ENCODE measurements at places on chromosomes 1 and 21.

- peak; percentile 84 for DNase-seq
Observed at GRCh38 chr1:24416666-24417391, 1.2 kb downstream of the NIPAL3 start.

DNA sequence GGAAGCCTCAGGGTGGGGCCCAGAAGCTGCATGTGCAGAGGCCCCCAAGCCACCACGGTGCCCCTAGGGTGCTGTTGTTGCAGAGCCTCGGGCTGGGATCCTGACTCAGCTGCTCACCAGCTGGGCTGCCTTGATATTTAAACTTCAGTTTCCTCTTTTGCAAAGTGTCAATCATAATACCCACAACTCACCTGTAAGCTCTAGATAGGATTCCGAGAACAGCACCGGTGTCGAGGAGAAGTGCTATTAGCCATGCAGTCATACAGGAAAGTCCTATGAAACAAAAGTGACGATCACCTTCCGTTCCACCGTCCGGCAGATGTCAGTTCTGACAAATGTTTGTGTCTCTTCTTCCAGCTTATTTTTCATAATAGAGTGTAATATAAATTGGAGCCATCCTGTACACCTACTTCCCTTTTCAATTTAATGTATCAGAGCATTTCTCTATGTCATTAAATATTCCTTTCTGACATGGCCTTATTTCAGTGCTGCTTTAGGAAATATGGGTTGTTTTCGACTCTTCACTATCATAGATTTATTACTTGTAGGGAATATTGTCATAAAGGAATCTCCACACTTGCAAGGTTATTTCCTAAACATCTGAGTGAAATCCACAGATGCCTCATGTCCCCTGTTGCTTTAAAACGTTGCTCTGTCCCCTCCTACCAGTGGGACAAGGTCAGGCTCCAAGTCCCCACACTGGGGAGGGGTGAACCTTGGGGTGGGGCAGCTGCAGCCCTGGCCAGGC, 100.8 kb downstream of the SIK1 start:
- DNase-seq = peak; percentile 75

DNA sequence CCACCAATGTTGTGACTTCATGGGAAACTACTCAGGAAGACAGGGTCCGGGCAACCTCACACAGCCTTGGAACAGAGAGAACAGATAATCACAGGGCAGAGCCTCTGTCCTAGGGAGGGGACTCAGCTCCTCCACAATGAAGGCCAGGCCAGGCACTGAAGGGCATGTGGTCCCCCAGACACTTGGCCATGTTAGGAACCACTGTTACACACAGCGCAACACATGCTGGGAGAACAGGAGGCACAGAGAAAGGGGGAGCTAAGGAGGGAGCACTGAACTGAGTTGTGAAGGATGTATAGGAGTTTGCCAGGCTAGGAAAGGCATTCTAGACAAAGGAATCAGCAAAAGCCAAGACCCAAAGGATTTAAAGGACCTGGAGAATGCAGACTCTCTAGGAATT, 127.6 kb downstream of the DMRTB1 start:
- DNase-seq = no peak

GRCh38 chr1:29853716-29854330, 617.5 kb downstream of the PTPRU start:
- no peak for DNase-seq

DNA sequence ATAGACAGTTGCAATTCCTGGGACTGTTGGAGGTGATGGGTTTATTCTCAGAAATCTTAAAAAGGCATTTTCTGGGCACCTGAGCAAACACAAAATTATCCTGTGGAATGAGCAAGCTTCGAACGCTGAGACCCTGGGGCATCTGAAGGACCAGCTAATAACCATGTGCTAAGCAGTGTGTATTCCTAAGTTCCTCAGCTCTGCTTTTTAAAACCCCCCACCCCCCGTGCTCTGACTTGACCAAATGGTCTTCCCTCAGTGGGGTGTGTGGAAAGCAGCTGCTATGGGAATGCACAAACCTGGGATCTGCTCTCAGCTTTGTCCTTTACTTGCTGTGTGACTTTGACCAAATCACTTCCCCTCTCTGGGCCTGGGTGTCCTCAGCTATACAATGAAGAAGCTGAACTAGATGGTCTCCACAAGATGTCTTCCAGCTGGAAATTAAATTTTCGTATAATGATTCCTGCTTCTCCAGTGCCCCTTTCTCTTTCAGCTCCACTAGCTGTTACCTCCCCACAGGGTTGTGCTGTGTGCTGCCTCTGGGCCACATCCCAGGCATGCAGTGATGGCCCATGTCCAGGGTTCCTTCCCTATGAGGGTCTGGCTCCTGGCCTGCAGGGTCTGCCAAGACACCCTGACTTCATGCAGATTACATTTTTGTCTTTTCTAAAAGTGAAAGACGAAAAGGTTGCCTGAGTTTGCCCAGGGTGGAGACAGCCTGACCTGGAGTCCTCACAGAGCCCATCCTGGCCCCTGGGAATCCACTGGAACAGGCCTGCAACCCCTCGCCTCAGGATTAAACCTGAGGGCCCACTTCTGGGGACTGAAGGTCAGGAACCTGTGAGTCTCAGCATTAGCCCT, 14.9 kb upstream of the CD247 start:
- DNase-seq = no peak

DNA sequence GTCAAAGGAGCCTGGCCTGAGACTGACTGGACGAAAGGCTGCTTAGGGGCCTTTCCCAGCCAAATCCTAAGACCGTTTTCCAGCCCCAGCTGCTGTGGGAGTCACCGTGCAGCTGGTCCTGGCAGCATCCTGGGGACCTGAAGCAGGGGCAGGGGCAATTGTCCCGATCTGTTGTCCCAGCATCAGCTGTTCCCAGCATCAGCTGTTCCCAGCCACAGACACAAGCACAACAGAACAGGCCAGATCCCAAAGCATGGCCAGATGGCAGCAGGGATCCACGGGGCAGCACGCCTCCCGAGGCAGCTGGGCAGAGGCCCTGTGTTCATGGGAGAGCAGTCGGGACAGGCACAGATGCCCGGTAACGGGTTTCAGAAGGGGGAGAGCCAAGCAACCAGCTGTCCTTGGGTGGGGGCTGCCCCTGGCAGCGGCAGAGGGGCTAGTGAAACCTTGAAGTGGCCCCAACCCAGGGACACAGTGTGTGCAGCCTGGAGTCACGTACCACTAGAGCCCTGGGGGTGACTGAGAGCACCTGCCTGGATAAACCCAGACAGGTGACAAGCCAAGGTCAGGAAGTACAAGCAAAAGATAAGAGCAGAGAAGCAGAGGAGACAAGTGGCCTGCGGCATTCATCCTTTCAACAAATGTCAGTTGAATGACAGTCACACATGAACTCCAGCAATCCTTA, 13.3 kb downstream of the CELA2B start:
- DNase-seq = no peak

- no peak for DNase-seq
Observed at GRCh38 chr21:42039911-42040351, 29.8 kb upstream of the ZBTB21 start.

- DNase-seq = peak; percentile 18
Observed at GRCh38 chr1:101187297-101187696, 49.5 kb upstream of the S1PR1 start.

GRCh38 chr1:100930494-100930893, 34.6 kb downstream of the SLC30A7 start:
- no peak for DNase-seq

- DNase-seq = no peak
Observed at GRCh38 chr1:81446000-81446669, 354.6 kb upstream of the ADGRL2 start.

- no peak for DNase-seq
Observed at GRCh38 chr1:151237678-151238466, 16.7 kb upstream of the PSMD4 start.

- DNase-seq = no peak
Observed at GRCh38 chr1:224565186-224565585, 50.9 kb upstream of the CNIH3 start.

DNA sequence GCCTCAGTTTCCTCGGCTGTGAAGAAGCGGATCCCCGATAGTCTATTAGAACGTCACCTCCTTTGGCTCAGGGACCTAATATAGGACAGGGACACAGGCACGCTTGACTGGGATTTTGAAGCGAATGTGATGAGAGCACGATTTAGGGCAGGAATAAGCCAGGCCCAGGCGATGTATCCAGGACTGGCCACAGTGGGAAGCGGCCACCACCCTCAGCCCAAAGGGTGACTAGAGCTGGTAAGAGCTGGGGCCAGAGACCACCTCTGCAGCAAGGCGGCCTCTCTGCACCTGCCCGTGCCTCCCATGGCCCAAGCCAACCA, 100.0 kb upstream of the VAMP3 start:
- no peak for DNase-seq

- no peak for DNase-seq
Observed at GRCh38 chr1:9728451-9729295, 77.1 kb downstream of the PIK3CD start.

DNA sequence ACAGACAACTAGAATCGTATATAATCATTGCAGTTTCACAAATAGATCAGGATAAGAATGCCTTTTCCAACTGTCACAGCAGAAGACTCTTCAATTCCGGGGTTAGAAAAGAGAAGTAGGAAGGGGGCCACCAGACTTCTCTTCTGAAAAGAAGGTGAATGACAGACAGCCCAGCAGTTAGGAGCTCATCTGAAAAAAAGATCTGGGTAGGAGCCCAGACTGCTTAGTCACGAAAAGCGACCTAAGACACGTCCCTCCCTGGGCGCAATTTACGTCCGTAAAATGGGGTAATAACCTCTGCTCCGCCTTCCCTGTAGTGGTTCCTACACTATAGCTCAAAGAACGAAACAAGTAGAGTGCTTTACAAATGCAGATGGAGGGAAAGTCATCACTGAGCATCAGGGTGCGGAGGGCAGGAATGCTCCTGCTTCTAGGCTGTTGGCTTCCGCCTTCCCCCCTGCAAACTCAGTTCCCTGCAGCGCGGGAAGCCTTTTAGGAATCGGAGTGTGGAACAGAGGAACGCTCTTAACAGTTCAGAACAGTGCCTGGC, 582 bp downstream of the ORC1 start:
- peak; percentile 90 for DNase-seq

- DNase-seq = no peak
Observed at GRCh38 chr1:187816646-187817045, 987.9 kb downstream of the PLA2G4A start.

DNA sequence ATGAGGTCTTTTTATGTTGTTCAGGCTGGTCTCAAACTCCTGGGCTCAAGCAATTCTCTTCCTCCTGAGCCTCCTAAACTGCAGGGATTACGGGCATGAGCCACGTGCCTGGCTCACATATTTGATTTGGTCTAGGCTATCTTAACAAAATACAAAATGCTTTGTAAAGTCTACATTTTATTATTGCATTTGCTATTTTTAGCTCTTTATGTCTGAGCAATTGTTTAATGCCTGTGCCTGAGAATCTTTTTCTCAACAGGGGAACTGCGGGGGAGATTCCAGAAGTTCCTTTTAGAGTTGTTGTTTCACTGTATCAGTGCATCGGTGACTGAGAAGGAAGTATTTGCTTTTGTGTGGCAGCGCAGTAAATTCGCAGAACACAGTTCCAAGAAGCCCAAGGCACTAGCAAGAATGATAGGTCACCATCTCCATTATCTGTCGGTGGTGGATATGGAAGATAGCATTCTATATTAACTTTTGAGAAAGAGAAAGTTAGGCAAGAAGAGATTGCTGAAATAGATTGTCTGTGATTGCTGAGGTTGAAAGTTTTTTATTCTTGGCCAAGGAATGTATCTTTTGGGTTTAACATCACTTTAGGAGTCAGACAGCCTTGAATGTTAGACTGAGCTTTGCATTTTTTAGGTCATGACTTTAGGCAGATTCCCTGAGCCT, 167.3 kb downstream of the PDE4B start:
- peak; percentile 72 for DNase-seq

DNA sequence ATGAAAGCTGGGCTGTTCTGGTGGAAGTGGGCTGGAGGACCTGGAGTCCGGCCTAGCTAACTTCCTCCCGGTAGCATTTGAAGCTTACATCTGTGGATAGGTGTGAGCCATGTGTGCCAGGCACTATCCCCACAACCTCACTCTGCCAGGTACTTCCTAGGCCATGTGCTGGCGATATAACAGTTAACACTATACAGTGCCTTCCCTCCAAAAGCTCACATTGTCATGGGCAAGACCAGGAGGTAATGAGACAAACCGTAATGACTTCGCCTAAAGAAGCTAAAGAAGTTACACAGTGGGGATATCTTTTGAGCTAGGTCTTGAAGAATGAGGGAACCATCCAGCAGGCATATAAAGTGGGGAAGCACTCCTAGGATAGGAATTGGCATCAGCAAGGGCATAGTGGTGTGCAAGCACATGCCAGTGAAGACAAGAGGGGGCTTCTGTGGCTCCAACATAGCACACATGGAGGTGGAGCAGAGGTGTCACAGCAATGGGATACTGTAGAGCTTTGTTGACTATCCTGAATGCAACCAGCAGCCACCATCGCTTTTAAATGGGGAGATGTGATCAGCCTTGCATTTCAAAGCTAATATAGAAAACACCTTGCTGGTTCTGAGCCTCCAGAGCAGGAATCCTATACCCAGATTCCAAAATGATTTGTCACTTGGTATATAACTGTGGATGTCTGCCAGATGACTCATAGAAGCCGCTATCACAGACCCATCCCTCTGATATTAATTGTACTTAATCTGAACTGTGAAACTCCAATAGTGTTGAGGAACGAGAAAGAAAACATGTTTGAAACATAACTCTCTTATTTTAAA, 466.3 kb downstream of the LMO4 start:
- no peak for DNase-seq

- DNase-seq = peak; percentile 63
Observed at GRCh38 chr1:37323486-37324377, 150.6 kb upstream of the ZC3H12A start.

DNA sequence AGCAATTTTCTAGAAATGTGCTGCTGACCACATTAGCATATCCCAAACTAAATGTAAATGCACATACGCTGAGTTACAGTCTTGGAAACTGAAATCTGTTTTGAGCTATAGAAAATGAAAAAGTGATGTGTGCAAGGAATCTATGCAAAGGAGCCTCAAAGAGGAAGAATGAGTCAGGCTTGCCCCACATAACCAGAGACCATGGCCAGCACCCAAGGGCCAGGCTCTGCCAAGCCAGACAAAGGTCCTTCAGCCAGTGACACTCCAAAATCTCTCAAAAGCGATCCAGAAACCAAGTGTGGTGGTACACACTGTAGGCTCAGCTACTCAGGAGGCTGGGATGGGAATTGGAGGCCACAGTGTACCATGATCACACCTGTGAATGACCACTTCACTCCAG, 195.2 kb downstream of the TOMM20 start:
- peak; percentile 50 for DNase-seq

DNA sequence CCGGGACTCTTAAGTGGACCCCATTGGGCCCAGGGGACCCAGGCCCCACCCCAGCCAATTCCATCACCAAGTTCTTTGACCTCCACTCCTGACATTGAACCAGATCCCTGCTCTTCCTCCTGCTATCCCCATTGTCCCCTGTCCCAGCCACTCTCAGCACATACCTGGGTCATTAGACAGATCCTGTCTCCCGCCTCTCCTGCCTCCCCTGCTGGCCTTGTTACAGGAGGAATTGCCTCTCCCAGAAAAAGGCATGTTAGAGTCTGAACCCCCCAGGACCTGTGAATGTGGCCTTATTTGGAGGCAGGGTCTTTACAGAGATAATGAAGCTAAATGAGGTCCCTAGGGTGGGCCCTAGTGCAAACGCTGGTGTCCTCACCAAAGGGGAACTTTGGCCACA, 301.9 kb downstream of the NPHP4 start:
- no peak for DNase-seq

GRCh38 chr1:2967881-2968280, 53.4 kb upstream of the ACTRT2 start:
- DNase-seq = no peak

GRCh38 chr1:201730611-201731010, 98.3 kb upstream of the IPO9 start:
- no peak for DNase-seq

All from OCI-M1 (cell line).